ENCODE measurements at places on chromosomes 16 and 17.

DNA sequence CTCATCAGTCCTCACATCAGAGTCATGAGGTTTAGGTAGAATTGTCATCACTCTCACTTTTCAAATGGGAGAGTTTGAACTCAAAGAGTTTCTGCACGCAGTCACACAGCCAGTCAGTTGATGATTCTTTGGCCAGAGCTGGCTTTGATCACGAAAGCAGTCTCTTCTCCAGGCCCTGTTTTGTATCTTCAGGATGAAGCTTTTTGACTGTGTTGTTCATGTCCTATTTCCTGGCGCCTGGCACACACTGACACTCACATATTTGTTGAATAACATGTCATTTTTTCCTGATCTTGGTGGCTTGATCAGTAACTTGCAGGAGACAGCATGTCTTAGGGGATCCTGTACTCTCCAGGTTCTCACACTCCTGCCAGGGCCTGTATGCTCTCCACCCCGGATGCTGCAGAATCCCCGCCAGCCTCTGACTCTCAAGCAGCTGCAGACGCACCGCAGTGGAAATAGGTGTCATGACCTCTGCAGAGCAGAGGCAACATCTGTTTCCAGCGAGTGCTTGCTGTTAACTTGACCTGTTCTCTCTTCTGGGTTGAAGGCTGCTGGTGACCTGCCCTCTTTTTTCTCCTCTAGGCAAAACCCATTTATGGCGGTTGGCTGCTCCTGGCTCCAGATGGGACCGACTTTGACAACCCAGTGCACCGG lies 33.0 kb downstream of the MPRIP start:
- DNase-seq = no peak

- no peak for DNase-seq
Observed at GRCh38 chr16:56348168-56349085, 76.9 kb downstream of the AMFR start.

- DNase-seq = no peak
Observed at GRCh38 chr16:75378616-75379015, 54.7 kb downstream of the CFDP1 start.

DNA sequence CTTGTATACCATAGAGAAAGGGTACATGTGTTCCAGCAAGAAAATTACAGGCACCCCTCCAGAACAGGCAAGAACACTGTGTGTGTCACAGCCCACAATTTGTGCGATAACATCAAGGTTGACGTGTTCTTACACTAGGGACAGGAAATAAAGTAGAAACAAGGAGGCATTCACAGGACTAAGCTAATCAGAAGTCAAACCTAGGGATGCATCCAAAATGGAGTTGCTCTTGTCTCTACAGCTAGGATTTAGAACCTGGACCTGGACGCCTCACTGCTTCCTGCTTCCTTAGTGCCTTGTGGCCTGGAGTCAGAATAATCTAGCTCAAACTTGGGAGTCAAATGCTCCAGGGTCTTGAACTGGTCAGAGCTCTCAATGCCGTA lies 41.3 kb downstream of the GINS3 start:
- no peak for DNase-seq

DNA sequence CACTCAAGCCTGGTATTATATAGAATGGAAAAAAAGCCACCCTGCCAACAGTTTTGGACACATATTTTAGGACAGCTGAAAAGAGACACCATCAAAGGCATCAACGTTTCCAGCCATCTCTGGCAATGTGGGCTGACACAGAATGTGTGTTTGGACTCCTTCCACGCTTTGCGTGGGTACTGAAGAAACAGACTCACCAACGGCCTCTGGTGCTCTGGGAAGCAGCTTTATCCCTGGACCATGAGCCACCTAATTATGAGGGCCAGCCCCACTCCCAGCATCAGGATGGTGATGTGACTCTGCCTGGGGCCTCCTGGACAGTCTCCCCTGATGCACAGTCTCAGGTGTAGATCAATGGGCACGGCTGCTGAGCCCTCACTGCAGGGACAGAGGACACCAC lies 27.9 kb downstream of the CCDC57 start:
- DNase-seq = no peak

- DNase-seq = no peak
Observed at GRCh38 chr16:65667011-65667578, 545.2 kb upstream of the CDH11 start.

DNA sequence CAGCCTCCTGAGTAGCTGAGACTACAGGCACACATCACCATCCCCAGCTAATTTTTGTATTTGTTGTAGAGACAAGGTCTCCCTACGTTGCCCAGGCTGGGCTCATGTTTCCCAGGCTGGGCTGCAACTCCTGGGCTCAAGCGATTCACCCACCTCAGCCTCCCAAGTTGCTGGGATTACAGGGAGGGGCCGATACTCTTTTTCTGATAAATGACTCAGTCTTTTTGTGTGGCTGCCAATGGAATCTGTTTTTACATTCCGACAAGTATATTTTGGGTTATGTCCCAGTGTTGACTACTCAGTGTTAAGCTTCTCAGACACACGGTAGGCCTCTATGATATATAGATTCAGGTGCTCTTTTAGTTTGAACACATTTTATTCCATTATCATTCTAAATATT lies 58.1 kb downstream of the SLFN11 start:
- DNase-seq = peak; percentile 1

GRCh38 chr17:52678211-52678610 lies 519.7 kb upstream of the CA10 start:
- no peak for DNase-seq

DNA sequence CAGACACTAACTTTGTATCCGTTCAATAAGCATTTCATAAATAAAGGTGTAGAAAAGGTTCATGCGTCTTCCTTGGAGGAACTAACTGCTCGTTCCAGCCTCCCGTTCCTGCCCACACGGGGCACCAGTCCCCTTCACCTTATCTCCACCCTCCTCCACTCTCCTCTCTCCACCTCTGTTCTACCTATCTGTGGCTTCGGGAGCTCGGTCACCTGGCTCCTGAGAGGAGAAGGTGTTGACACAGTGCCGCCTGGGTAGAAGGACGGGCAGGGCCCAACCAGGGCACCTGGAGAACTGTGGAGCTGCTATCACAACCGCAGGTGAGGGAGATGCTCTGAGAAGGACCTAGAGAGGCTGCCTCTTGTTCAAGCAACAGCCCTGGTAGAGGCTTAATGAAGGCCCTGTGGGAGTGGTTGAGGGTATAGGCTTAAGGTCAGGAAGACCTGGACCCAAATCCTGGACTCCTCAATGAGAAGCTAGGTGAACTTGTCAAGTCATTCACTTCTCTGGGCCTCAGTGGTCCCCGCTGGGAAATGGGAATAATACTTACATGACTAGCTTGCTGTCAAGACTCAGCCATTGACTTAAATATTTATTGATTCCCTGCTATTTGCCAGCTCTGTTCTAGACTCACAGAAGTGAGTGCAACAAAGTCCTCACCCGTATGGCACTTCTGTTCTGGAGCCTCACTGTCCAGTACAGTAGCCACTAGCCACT lies 9.6 kb upstream of the MINK1 start:
- DNase-seq = no peak

- DNase-seq = no peak
Observed at GRCh38 chr16:4859190-4859899, 12.1 kb downstream of the UBN1 start.

GRCh38 chr16:67936124-67936879 lies at the start of gene PSMB10:
Gene PSMB10, minus strand, starts transcription at chr16:67936850. Its CDS starts 101 bp downstream, at chr16:67936749.
- DNase-seq = peak; percentile 42

DNA sequence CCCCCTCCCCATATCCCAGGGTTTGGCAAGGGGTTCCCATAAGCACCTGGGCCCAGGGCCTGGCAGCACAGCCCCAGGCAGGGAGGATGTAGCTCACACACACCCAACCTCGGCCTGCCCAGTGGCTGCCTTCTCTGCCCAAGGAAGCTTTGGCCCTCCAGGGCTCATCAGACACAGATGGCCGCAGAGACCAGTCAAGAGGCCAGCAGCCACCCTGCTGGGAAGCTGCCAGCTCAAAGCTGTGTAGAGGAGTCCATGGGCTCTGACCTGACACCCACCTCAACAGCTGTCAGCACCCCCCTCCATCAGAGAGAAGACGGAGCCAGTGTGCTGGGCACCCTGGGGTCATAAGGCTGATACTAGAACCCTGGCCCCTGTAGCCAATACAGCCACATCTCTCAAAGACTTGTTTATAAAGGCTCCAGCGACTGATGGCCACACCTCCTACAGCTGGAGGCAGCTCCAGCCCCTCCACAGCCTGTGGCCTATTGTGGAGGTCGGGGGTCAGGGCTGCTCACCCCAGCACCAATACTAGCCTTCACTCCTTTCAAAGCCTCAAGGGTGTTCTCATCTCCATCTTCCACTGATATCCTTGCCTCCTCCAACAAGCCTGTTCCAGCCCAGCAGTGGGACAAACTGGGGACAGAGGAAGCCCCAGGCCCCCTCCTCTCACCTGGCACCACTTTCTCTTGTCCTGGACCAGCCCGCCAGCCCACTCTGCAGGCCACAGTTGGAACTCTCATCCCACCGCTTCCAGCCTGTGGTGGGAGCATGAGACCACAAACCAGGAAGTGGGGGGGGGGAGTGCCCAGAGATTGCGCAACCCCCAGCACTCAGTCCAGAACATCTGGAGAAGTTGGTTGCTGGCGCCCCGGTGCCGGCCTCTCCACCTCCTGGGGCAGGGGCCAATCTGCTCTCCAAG lies 2.2 kb upstream of the MPG start:
- no peak for DNase-seq

- DNase-seq = no peak
Observed at GRCh38 chr17:21298983-21299519, 14.5 kb downstream of the MAP2K3 start.

DNA sequence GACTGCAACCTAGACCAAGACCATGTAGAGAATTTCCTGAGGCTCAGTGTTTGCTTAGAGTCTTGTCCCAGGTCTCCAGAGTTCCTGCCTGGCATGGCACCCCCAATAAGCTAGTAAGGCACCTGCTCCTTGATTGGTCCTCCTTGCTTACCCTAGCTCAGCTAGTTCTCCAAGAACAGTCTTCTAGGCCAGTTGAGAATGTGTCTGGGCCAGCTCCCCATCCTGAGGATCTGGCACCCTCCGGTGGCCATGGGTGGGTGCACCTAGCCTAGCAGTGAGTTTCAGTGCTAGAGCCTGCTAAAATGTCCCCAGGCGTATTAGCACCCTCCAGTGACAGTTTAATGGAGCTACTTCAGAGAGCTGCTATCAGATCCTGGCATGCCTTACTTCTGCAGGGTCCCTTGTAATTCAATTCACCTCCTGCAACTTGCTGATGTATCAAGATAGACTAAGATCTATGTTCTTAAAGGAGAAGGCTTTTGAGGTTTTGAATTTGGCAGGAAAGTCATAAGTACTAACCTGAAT lies 44.4 kb upstream of the MED13 start:
- peak; percentile 74 for DNase-seq

DNA sequence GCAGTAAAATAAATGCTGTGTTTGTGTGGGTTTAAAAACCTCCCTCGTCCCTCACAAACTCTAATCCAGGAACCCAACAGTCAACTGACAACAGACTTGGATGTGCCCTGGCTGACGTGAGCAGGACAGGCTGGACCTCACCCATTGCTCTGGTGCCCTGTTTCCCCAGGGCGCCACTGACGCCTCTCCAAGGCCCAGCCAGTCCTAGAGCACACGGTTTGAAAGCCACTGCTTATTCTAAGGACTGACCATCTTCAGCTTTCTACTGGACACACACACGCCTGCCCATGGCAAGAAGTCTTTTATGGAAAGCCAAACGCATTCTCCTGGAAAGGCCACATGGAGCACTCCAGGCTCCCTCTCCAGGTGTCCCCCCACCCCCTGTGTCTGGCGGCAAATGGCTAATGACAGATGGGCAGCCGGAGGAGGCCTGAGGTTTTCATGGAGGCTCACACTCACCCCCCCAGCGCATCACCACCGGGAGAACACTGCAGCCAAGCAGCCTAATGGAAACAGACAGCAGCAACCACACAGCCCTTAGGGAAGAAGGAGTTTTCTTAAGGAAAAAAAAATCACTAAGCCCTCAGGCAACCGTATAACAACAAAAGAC lies 319.2 kb downstream of the SOX9 start:
- no peak for DNase-seq

DNA sequence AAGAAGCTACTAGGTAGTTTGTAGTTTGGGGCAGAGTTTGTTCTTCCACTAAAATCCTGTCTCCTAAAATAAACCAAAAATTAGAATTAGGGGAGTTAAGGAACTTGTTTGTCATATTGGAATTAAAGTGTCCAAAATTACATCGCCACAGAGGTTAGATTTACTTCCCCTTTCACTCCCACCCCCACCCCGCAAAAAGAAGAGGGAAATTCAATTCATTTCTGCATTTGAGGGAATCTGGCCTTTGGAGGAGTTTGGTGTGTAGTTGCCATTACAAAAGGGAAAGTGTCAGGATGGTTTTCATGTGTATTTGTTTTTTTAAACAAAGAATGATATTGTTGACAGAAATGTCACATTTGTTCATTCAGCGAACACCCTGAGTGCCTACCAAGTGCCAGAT lies 5.8 kb downstream of the TMEM97 start:
- DNase-seq = no peak

GRCh38 chr16:50099957-50100648 lies 34.3 kb downstream of the HEATR3 start:
- DNase-seq = no peak

DNA sequence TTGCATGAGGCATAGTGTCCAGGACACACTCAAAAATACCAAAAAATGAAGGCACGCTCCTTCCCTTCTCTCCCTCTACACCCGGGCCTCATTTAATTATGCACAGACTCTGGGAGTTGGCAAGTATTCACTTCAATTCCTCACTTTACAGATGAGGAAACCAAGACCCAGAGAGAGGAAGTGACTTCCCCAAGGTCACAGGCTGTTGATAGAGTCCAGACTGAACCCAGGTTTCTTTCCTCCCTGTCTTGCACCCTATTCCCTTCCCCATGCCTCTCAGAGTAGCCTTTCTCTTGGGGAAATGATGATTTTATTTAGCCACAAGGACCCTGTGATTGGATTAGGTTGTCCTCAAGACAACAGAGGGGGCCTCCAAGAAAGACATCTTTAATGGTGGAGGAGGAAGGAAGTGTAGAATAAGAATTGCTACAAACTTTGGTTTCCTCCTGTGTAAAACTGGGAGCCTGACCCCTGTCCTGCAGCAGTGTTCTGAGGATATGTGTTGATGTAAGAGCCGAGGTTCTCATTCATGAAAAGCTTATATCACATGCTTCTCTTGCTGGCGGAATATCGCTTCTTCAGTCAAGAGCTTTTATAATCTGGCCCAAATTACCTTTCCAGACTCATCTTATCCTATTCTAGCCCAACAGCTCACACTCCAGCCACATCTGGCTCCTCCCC lies 48.8 kb upstream of the SIAH1 start:
- DNase-seq = no peak

- no peak for DNase-seq
Observed at GRCh38 chr17:72414967-72415853, 294.4 kb downstream of the SOX9 start.
